Uterine smooth muscle cell (primary cell): ENCODE measurements at places on chromosomes 11 and 22. TPM values are rescaled to one million over a fixed set of nuclear protein-coding genes. Genes with fewer than 3 reads are reported as not detected.

LGR4 gene
- total RNA-seq = 9.8 and 11.0 TPM in 2 replicates

LDHAL6A gene
- not detected in 2 replicates for total RNA-seq

NAALAD2 gene
- total RNA-seq = 1.7 and 5.6 TPM in 2 replicates

PRR33 gene
- not detected in 2 replicates for total RNA-seq

ARHGAP8 gene
- 0.11 and 0.25 TPM in 2 replicates for total RNA-seq

SLC5A12 gene
- total RNA-seq = not detected in 2 replicates
